ENCODE measurements at places on chromosomes 5 and 9.

- no peak for DNase-seq
Observed at GRCh38 chr9:133470427-133470924, 8.4 kb downstream of the SLC2A6 start.

GRCh38 chr5:149915392-149916260 is 29.0 kb downstream of the PDE6A start:
- no peak for DNase-seq

GRCh38 chr9:71303351-71303750 is 181.9 kb upstream of the TRPM3 start:
- no peak for DNase-seq

- peak; percentile 45 for DNase-seq
Observed at GRCh38 chr9:93096131-93096802, at the start of gene CARD19. Gene CARD19, plus strand, starts transcription at chr9:93096217. Its CDS starts 129 bp downstream, at chr9:93096346.

GRCh38 chr9:132531195-132531594 is 51.2 kb upstream of the BARHL1 start:
- DNase-seq = no peak

- peak; percentile 53 for DNase-seq
Observed at GRCh38 chr9:133737774-133738639, at the start of gene SARDH. Gene SARDH, minus strand, starts transcription at chr9:133738352. Its CDS starts 4,179 bp downstream, at chr9:133734173.

GRCh38 chr5:88488130-88488529 is 219.5 kb upstream of the TMEM161B start:
- DNase-seq = no peak

DNA sequence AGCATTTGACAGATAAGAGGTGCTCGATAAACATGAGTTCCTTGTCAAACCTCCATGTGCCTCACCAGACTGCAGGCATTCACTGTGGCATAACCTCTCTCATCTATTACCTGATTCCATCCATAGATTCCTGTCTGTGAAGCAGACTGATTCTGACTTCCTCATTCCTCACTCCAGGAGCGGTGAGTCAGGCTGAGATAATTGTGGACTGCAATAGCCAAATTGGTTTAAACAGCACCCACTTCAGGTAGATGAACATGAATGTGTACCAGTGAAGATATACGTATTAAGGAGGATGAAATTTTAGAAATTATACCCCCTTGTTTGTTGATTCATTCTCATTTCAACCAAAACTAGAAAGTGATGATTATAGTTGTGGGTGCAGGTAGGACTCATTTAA is 391.2 kb downstream of the HINT1 start:
- DNase-seq = no peak

DNA sequence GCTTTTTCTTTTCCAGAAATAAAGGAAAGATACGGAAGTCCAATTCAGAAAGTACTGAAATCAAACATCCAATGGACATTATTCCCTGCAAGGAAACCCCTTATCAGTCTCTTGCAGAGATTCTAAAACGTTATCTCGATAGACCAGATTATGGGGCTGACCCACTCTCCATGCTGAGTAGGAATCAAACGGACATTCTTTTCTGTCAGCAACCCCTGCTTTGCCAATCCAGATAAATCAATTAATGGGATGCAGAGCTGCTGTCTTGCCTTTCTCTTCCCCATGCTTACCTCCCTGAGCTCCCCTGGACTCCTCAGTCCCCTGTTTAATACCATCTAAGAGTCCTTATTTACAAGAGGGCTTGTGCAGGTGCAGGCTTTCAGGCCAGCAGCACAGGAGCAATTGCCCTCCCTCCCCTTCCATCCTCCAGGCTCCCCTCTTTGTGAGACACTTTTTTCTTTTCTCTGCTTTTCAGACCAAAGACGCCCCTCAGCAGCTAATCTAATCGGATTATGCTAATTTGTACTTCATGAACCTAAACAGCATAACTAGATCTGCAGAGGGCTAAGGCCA is 14.2 kb downstream of the TAL2 start:
- no peak for DNase-seq

DNA sequence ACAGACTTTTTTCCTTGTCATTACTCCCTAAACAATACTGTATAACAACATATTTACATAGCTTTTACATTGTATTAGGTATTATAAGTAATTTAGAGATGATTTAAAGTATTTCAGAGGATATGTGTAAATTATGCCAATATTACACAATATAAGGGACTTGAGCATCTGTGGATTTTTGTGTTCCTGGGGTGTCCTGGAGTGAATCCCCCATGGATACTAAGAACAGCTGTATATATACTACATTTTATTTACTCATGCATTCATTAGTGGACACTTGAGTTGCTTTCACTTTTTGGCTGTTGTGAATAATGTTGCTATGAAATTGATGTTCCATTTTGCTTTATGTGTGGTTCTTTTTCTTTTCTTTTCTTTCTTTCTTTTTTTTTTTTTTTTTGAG is 348.8 kb downstream of the SH3GL2 start:
- DNase-seq = no peak

DNA sequence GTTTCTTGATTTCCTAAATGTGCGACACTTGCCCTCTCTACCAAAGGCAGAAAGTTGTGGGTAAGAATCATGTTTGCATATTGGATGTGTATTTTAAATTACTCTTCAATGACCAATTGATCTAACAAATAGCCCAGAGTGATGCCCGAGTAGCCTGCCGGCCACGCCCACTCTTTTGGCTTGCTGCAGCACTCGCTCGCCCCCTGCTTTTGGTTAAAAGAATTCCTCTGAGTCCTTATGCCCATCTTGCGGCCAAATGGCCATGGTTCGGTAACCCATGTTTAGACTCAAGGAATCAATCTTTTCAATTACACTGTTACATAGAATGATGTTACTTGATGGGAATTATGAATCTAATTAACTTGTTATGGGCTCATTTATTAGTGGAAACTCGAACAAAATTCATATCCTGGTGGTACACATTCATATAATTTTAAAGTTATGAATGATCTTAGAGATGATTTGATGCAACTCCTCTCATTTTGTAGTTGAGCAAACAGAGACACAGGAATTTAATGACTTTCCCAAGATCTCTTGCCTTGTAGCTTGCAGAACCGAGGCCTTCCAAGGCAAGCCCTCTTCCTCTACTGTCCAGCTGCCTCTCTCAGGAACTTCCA is 36.5 kb downstream of the PPIC start:
- peak; percentile 21 for DNase-seq

GRCh38 chr9:127347831-127348776 is 48.9 kb upstream of the SLC2A8 start:
- peak; percentile 55 for DNase-seq

DNA sequence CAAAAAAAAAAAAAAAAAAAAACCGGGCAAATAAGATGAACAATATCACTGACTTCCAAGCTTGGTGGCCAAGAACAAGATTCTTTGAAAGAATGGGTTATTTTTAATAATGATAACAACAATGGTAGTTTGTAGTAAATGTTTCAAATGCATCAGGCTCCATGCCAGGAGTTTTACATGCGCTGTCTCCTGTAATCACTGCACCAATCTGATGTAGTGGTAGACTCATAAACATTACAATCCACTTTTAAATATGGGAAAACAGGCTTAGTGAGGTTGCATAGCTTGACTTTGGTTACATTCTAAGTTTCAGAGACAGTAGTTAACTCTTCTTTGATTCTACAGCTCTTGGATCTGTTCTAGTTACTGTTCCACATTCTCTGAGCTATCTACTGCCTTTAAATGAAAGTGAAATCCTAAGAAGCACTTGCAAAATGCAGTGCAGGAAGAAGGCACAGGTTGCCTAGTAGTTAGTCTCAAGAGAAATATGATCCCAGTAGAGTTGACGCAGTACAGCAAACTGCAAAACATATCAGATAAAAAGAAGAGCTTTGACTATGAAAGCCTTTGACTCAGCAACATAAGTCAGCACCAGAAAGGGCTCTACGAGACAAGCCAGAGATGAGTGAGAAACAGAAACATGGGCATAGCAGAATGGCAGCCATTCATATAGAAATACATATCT is 62.1 kb downstream of the PDE4D start:
- peak; percentile 94 for DNase-seq

GRCh38 chr9:91483835-91484234 is 60.2 kb upstream of the NFIL3 start:
- no peak for DNase-seq

DNA sequence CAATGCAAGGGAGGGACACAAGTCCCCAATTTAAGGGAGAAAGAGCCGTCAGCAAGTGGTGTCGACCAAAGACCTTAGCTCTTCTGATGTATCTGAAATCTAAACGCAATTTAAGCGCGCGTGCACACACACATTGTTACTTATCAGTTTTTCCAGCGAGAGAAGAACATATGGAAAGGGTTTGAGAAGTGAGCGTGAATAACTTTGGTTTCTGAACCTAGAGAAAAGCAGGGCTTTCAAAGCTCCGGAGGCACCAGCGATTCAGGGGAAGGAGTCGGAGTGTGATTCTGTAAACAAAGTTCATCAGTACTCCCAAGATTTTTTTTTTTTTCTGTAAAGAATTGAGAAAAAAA is 191.8 kb downstream of the MEF2C start:
- DNase-seq = no peak

GRCh38 chr9:92138157-92138959 is 23.1 kb upstream of the SPTLC1 start:
- peak; percentile 56 for DNase-seq

DNA sequence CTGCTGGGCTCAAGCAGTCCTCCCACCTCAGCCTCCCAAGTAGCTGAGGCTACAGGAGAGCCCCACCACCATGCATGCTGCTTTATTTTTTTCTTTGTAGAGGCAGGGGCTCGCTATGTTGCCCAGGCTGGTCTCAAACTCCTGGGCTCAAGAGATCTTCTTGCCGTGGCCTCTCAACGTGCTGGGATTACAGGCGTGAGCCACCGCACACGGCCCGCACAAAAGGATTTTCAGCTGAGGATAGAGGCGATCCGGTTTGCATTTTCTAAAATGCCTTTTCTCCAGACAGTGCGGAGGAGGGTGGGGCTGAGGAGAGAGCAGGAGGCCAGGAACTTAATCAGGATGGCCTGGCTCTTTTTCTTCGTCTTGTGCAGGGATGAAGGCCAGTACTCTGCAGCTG is 6.9 kb downstream of the HRH2 start:
- DNase-seq = no peak

DNA sequence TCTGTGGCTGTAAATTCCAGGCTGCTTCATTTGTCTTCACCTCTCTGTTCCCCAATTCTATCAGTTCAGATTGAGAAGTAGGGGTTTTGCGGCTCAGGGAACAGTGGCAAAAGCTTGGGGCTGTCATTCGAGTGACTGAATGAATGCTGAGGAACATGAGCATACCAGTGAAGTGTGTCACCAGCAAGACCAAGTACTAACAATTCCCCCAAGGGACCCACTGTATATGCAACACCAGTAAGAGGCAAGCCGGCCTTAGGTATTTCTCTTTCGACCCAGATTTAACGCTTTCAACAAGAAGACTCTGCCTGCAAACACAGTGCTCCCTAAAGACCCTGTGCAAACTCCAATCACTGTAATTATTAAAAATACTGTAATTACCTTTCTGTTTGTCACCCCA is 25.8 kb downstream of the KLHL3 start:
- no peak for DNase-seq

DNA sequence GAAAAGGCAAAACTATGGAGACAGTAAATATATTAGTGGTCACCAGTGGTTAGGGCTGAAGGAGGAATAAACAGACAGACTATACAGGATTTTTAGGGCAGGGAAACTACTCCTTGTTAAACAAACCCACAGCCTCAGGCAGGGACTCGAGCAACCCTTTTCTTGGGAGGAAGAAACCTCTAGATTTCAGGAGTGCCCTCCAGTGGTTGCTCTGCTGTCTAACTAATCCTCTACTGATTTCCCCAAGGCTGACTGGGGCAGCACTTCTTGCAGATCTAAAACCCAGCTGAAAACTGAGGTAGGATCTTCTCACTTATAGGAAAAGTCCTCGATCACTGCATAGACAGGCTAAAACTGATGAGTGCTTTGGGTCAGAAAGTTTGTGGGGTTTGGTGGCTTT is 176.8 kb downstream of the ISOC1 start:
- peak; percentile 22 for DNase-seq

GRCh38 chr5:125450771-125451170 is 704.3 kb upstream of the ZNF608 start:
- peak; percentile 40 for DNase-seq

DNA sequence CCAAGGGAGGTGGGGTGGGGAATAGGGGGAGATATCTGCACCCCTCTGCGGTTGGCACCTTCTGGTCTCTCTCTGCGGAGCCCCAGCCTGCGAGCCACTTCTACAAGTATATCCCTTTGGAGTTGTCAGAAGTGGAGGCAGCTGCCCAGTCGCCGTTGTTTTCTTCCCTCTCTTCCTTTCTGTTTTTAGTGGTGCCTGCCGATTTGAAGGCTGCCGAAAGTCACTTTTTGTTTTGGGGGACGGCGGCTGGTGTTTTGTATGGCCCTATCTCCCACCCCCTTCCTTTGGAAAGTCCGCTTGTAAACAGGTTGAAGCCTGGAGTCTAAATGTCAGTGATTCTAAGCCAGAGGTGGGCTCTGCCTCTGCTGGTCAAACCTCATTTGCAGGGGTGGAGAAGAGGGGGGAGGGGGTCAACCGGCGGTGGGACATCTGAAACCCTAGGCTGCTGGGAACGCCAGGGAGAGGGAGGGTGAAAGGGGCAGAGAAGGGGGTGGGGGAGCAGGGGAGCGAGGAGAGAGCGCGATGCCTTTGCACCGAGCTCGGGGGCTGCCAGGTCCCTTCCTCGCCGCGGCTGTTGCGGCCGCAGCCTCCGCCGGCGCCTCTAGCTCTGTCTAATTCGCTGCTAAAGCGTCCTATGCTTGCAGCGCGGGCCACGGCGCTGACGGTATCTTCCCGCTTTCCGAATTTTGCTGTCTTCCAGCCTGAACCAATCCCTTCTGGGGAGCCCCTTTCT is at the start of gene FGF10:
TSS of gene FGF10 (minus strand) at position 331 of the 733 bp plus-strand sequence. CDS start 738 bp downstream, outside the sequence.
- no peak for DNase-seq

- no peak for DNase-seq
Observed at GRCh38 chr9:115469841-115470240, 351.9 kb upstream of the TNC start.

DNA sequence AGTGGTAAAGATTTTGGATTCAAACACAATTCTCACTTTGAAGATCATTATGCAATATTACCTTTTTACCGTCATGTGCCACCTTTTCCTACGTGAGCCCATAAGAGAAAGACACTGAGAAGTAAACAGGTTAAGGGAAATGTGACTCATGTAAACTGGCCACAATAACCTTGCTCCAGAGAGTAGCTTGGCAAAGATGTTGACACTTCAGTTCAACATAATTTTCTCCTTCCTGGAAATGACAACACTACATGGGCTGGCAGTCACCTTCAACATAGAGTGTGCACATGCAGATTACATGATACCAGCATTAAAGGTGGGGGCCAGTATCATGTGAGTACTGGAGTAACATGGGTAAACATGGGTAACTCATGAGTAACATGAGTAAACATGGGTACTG is 141.9 kb downstream of the CDK5RAP2 start:
- peak; percentile 32 for DNase-seq

Measured in fibroblast of villous mesenchyme (primary cell).